Stimulated activated CD8-positive, alpha-beta memory T cell treated with anti-CD3 and anti-CD28 coated beads, Interleukin-4, amount 100 ng/mL, for 1 hour (primary cell): ENCODE measurements at places on chromosomes 6 and 20.

DNA sequence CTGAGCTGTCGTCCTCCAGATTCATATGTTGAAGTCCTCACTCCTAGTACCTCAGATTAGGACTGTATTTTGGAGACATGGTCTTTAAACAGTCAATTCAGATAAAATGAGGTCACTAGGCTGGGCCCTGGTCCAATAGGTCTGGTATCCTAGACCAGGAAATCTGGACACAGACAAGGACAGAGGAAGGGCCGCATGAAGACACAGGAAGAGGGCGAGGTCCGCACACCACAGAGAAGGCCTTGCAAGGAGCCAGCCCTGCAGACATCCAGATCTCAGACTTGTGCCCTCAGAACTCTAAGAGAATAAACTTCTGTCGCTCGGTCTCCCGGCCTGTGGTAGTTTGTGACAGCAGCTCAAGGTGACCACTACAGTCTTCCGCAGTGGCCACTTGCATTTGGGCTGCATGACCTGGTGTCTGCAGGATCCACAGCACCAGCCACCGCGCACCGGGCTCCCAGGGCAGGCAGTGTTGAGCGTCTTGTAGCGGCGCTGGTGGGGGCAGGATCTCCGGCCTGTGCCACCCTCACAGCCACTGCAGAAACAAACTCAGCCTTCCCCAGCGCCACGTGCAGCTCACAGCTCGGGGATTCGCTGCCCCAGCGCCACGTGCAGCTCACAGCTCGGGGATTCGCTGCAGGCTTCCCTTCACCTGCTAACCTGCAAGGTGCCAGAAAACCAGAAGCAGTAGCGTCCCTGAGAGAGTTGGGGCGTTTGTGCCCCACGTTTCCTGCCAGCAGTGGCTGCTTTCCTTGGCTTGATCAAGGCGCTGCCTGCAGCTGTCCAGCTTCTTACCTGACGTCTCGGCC lies 6.0 kb upstream of the RBM38 start:
- DNase-seq: no peak

DNA sequence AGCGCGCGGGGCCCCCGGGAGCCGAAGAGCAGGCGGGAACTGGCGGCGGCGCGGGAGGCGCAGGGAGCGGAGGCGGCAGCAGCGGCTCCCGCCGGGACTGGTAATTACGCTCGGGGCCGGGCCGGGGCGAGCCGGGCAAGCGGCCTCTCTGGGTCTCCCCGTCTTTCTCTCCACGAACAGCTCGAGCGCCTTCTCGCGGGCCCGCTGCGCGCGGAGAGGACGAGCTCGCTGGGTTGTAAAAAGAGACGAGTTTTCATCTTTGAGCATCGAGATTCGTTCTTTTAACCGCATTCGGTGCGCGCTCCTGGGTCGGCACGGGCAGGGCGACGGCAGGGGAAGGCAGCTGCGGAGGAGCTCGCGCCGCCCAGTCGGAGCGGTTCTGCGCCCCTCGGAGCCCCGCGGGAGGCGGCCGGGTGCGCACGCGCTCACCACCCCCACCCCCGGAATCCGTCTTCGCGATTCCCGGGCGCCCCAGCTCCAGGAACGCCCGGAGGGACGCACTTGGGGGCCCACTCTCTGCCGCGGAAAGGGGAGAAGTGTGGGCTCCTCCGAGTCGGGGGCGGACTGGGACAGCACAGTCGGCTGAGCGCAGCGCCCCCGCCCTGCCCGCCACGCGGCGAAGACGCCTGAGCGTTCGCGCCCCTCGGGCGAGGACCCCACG lies 38.0 kb downstream of the YTHDF1 start:
- no peak for DNase-seq

GRCh38 chr20:63844511-63844991 lies 13.5 kb upstream of the ZBTB46 start:
- no peak for DNase-seq

DNA sequence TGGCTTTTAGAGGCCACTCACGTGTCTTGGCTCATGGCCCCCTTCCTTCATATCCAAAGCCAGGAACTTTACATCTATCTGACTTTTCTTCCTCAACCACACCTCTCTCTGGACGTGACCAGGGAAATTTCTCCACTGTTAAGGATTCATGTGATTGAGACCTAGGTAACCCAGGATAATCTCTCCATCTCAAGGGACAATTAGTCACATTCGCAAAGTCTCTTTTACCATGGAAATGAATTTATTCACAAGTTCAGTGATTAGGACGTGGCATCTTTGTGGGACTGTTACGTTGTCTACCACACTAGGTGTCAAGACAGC lies 227.5 kb upstream of the RAB32 start:
- DNase-seq: no peak

DNA sequence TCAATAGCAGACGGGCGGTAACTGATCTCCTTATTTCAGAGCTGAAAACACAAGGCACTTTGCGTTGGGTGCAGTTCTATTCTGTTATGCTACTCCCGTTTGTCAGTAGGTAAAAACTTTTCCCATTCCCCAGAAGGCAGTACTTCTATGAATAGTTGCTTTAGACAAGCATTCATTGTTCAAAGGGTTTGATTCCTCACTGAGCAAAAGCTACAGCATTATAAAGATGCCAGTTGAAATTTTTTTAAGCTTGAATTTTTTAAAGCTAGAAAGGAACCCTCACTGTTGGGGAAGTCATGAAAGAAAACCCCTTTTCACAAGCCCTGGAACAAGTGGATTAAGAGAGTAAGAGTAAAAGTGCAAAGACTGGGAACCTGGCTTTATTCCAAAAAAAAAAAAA lies 42.3 kb downstream of the FUT9 start:
- DNase-seq: no peak

- DNase-seq: no peak
These were observed 118.9 kb upstream of the SSTR4 start for GRCh38 chr20:22916021-22916842.

- DNase-seq: no peak
These were observed 23.6 kb downstream of the FOXQ1 start for GRCh38 chr6:1335367-1336037.

GRCh38 chr6:2296781-2297180 lies 51.4 kb upstream of the GMDS start:
- no peak for DNase-seq

- DNase-seq: no peak
These were observed 70.6 kb downstream of the CDC40 start for GRCh38 chr6:110250838-110251237.

DNA sequence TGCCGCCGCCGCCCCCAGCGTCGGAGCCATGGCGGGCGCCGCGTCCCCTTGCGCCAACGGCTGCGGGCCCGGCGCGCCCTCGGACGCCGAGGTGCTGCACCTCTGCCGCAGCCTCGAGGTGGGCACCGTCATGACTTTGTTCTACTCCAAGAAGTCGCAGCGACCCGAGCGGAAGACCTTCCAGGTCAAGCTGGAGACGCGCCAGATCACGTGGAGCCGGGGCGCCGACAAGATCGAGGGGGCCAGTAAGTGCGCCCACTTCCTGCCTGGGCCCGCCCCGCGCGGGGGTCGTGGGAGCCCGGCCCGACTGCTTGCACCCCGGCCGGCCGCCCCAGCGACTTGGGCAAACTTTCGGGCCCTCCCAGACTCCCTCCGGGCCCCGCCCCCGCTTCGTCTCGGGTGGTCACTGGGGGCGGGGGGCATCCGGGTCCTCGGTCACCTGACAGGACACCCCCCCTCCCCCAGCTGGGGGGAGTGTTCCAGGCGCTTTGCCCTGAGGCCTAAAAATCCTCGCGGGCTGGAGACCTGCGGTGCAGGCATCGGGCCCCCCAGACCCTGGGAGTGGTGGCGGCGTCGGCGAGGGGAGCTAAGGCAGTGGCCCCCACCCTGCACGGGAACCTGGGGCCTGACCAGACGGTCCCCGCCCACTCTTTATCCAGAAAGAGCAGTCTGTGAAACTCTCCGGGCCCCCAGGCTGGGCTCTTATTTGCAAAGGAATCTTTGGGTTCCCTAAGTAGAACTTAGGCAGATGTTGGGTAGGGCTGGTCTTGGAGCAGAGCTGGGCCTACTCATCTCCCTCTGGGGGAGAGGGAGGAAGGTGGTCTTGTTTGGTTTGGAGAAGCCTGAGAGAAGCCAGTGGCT lies 501 bp downstream of the PLCG1 start:
- DNase-seq: no peak

DNA sequence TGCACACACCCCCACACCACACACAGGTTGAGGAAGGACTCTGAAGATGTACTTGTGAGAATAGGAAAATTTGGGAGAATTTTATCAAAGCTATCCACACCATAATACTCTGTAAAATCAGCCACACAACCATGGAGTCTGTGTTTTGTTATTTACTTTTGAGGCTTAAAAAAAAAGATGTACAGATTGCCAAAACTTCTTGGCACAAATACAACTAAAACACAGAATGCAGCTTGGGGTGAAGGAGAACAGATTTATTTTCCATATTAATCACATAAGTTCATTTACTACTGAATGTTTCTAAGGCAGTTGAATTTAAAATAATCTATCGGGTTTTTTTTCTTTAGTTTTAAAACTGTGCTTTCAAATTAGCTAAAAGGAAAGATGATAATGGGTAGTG lies 32.8 kb upstream of the KCNQ5 start:
- no peak for DNase-seq

DNA sequence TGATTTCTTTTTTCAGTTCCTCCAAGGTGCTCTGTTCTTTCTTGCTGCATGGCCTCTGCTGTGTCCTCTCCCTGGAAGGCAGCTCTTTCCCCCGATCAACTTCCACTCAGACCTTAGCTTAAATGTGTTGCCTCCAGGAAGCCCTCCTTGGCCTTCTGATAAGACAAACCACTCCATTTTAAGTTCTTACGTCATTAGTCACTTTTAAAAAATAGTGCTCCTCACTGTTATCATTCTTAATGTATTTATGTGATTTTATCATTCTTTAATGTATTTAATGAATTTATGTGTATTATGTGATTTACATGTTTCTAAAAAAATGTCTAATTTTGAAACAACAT lies 12.2 kb upstream of the MANBAL start:
- no peak for DNase-seq

DNA sequence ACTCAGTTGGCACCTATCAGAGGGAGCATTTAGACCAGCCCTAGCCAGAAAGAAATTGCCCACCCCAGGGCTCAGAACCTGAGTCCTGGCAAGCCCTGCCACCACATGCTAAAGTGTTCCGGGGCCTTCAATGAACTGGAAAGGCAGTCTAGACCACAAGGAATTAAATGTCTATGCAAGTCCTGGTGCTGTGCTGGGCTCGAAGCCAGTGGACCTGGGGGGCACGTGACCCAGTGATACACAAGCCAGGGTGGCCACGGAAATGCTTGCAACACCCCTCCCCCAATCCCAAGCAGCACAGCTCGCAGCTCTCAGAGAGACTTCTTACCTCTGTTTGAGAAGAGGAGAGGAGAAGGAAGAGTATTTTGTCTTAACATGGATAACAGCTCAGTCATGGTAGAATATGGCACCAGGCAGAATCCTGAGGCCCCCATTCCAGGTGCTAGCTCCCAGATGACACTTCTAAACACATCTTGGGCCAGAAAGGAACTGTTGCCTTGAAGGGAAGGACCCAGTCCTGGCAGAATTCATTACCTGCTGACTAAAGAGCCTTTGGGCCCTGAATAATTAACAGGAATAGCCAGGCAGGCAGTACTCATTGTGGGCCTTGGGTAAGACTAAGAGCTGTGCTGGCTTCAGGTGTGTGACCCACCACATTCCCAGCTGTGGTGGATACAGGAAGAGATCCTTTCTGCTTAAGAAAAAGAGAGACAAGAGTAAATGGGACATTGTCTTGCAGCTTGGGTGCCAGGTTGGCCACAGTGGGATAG lies 111.3 kb downstream of the BTBD9 start:
- DNase-seq: no peak

GRCh38 chr6:27213544-27214125 lies 33.9 kb upstream of the PRSS16 start:
- DNase-seq: no peak

- DNase-seq: no peak
These were observed 78.0 kb downstream of the RWDD2A start for GRCh38 chr6:83270971-83271719.

DNA sequence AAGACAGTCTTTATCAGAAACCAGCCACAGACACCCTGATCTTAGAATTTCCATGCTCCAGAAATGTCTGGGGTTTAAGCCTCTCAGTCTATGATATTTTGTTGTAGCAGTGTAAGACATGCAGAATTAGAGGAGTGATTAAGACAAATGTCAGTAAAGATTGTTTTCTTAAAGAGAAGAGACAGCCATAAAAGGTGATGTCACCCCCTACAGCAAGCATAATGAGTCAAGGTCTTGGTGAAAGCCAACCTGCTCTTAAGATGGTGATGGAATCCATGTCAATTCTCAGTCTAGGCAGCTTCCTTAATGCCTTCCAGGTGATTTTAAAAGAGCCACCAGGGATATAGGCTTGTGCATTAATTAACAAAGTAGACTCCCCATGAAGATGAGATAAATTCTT lies 849.9 kb upstream of the EPHA7 start:
- DNase-seq: no peak

- no peak for DNase-seq
These were observed 69.5 kb upstream of the FOXQ1 start for GRCh38 chr6:1242446-1242845.

GRCh38 chr6:36519352-36519751 lies 27.9 kb downstream of the STK38 start:
- DNase-seq: no peak

DNA sequence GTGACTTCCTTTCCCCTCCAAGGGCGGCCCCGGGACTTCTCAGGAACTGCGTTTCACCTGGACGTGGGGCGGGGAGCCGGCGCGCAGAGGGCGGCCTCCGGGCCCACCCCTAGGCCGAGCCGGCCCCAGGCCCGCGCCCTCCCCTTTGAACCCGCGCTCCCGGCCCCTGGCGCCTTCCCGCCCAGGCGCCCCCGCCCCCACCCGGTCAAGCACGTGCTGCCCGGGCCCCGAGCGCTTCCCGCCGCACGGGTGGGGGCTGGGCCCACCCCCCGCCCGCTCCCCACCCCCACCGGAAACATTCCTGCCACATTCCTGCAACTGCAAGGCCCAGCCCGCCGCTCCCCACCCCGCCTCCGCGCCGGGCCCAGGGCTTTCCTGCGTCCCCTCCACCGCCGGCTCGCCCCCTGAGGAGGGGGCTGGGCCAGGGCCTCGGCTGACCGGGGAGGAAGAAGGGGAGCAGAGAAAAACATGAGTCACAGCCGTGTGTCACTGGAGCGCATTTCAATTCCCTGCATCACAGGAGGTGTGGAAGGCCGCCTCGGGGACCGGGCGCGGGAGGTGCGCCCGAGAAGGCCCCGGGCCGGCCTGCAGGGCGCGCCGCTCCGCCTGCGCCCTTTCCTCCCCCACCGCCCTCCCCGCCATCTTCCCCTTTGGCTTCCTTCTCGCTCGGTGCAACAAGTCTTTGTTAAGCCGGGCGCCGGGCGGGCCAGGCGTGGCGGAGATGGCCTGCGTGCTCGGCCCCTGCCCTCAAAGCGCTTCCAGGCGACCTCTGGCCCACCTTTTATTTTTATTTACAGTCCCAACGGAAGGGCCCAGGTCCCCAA lies 1.2 kb upstream of the HMGA1 start:
- no peak for DNase-seq
